Stimulated activated CD8-positive, alpha-beta memory T cell treated with anti-CD3 and anti-CD28 coated beads, Interleukin-7, amount 100 ng/mL, for 1 hour (primary cell): ENCODE measurements at places on chromosomes 2 and 18.

GRCh38 chr18:47263430-47264307 lies 12.2 kb upstream of the SKOR2 start:
- DNase-seq: no peak

GRCh38 chr2:175844169-175844568 lies 157.9 kb downstream of the LNPK start:
- DNase-seq: no peak

DNA sequence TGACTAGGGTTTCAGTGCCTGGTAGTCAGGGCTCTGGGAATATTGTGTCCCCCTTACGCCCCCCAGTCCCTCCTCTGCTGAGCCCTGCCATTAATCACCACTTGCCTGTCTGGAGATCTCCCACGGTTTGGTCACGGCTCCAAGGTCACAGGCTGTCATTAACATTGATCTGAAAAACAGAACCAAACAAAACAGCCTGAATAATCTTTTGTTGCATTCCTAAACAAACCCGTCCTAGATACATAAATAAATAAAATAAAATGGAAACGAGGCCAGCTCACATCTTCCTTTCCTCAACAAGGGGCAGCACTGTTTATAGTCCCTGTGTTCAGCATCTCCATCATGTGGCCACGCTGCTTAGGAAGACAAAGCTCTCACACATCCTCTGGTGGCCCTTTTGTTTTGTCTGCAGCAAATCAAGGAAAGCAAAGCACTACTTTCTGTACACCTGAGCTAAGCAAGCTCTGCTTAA lies 282.8 kb downstream of the AGPS start:
- DNase-seq: no peak

- no peak for DNase-seq
These were observed 93.0 kb upstream of the ID2 start for GRCh38 chr2:8588831-8589191.

DNA sequence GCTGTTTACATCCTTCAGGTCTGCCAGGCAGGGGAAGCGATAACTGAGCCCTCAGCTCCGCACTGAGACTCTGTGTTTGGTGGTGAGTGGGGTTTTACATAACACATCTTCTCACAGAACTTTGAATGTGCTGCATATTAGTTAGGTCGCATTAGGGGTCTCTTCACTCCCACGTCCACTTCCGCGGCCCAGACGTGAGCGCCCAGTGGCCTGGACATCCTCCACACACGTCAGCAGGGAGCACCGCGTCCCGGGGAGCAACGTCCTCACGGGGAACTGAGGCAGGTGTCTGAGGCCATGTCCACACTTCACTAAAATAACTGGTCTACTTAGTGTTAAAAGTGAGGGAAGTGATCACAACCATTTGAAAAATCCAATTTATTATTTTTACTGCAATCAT lies 100.4 kb upstream of the SATB2 start:
- DNase-seq: no peak

DNA sequence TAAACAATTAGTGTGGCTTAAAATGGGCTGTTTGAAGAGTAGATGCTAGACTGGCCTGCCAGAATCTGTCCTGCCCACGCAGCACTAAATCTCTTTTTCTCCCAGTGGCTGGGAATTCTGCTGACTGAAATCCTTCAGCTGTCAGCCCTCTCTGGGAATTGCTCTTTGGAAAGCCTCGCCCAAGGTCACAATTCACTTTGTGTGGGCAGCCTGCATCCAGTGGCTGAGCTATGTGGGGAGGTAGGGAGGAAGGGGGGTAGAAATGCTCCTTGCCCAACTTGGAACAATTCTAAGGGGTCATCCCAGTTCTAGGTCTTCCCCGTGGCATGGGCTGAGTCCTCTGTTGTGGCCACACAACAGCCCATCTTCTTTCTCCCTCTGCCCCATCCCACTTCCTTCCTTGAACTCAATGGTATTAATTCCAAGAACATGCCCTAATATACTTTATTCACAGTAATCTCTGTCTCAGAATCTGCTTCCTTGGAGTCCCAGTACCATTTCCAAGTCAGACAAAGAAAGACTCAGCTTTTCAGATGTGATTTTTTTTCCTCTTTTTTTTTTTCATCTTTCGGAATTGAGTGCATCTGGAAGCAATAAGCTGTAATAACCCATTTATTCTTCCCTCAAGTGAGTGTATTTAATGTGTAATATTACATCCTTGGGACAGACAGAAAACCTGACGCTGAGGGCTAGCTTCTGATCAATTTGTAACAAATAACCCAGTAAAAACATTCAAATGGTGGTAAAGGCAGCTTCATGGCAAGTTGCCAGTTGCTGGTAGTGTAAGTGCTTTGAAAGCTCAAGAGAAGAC lies 189.4 kb downstream of the GPD2 start:
- DNase-seq: no peak

DNA sequence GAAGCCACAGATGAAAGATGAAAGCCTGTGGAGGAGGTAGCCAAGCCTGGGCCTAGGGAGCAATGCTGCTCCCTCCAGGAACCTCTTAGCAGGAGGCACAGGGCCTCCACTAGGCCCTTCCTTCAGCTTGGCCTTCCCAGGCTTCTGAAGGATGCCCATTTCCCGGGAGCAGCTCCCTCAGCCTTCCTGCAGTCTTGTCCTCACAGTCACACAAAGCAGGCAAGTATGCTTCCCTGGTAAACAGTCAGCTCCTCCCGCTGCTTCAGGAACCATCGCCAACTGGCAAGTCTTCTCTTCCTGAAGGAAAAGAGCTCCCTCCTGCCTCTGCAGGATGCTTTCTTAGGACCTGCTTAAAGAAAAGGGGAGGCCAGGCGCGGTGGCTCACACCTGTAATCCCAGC lies 53.2 kb downstream of the SMAD7 start:
- no peak for DNase-seq

GRCh38 chr2:20443276-20443920 lies 3.5 kb upstream of the RHOB start:
- DNase-seq: no peak

GRCh38 chr18:12347895-12348294 lies 29.1 kb downstream of the AFG3L2 start:
- DNase-seq: no peak

- no peak for DNase-seq
These were observed 129.8 kb downstream of the MYO3B start for GRCh38 chr2:170307555-170308351.

DNA sequence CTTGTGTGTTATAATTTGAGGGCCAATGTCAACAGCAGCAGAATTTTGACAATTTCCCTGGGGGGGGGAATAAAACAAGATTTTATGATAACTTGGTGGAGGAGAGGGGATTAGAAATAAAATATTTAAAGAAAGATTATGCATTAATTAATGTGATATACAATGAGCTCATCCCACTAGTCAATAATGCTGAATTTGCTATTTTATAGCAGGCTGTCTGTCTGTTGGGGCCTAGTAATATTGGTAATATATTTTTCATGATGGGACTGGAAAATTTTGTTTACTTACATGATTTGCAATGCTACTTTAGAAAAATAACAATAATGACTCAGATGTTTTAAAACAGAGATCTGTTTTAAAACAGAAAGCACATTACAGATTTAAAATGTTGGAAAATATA lies 118.0 kb downstream of the RNF152 start:
- no peak for DNase-seq

GRCh38 chr18:47781561-47781960 lies 148.9 kb downstream of the SMAD2 start:
- DNase-seq: no peak

GRCh38 chr2:7719876-7720275 lies 802.7 kb downstream of the RNF144A start:
- DNase-seq: no peak

DNA sequence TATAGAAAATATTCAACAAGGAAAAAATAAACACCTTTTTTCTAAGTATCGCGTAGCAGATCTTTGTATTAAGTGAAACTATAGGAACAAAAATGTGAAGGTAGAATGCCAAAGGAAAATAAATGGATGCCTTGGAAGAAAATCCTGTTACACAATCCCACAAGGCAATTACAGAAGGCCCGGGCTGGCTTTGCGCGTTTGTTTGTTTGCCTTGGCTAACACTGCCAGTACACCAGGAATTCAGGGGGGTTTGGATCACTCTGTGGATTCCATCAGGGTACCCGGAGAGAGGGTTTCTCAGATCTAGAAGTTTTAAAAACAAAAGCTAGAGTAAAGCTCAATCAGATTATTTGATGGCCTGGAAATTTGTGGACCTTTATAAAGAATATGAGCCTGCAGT lies 478.3 kb downstream of the FBXO15 start:
- DNase-seq: no peak

- DNase-seq: no peak
These were observed 132.4 kb downstream of the MYCN start for GRCh38 chr2:16072638-16073290.

DNA sequence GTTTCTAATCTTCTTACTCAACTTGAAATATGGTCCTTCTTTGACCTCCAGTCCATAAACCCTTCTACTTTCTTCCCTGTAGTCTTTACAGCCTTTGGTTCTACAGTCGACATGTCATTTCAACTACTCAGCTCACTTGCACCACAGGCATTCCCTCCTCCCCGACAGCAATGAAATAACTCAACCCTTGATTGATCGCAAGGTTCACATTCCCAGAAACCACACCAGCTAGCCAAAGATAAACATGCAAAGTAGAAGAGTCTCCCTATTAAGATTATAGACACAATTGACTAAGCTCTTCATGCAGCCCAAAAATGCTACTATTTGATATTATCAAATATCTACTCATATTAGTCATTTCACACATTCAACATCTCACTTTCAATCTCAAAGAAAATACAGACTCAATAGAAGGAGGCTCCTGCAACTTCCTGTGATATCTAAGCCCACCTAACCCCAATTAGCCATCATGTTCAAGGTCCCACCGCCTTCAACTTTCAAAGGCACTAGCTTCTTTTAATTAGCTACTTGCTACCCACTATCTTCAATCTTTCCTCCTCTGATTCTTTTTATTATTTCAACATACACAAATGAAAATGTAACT lies 50.8 kb downstream of the RTTN start:
- DNase-seq: no peak

DNA sequence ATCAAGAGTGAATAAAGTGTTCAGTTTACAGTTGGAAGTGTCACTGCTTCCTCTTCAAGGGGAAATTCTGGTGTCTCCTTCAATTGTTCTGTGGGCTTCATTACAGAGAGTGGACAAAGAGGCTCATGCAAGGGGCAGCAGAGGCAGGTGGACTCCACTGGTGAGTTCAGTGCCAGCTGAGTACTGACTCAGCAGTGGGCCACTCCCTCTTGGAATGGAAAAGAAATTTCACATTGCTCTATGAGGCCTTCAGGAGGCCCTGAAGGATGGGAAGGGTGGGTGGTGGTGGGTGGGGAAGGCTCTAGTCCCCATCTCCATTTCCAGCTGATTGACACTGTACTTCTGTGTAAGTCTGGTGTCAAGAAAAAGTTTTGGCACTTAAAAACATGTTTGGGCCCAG lies 66.4 kb downstream of the PRELID3A start:
- no peak for DNase-seq

DNA sequence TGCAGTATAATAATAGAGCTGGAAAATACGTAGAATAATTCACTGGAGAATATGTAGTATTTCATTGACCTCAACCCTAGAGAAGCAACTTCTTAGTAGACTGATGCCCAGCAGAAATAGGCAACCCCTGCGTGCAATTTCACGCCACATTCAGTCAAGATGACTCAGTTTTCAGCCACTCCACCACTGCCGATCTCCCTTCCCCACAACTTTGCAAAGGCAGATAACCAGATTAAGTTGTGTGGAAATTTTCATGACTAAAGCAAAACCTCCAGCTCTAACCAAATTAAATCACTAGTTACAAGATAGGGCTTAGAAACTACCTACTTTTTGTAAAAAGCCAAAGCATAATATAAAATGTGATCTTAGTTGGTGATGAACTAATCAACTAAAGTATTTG lies 63.3 kb upstream of the STK17B start:
- DNase-seq: peak; percentile 21

DNA sequence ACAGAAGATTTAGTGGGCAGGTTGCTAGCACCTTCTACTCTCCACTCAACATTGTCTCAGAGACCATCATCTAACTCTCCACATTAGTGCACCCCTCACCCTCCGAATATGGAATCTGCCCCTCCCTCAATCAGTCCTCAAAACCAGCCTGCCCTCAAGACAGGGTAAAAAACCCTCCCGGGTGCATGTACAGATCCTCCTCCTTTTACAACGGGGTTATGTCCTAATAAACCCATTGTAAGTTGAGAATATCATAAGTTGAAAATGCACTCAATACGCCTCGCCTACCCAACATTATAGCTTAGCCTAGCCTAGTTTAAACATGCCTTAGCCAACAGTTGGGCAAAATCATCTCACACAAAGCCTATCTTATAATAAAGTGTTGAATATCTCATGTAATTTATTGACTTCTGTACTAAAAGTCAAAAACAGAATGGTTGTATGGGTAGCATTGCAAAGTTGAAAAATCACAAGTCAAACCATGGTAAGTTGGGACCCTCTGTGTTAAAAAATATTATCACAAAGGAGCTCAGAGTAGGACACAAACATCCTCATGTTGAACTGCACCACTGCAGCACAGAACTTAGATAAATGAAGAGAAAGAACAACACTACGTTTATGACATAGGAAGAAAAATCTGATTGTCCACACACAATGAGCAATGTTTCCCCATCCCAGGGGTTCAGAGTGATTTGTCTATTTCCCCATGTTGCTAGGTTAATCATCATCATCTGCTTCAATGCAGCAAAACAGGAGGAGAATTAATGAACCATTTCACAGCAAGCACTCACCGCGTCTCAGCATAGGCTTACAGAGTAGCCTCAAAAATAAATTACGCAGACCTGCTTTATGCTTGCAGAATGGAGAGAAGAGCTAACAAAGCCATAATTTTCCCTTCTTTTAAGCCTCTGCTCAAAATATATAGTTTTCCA lies 184.1 kb upstream of the ARL4C start:
- no peak for DNase-seq

GRCh38 chr2:20224164-20224715 lies 690 bp downstream of the SDC1 start:
- DNase-seq: no peak

DNA sequence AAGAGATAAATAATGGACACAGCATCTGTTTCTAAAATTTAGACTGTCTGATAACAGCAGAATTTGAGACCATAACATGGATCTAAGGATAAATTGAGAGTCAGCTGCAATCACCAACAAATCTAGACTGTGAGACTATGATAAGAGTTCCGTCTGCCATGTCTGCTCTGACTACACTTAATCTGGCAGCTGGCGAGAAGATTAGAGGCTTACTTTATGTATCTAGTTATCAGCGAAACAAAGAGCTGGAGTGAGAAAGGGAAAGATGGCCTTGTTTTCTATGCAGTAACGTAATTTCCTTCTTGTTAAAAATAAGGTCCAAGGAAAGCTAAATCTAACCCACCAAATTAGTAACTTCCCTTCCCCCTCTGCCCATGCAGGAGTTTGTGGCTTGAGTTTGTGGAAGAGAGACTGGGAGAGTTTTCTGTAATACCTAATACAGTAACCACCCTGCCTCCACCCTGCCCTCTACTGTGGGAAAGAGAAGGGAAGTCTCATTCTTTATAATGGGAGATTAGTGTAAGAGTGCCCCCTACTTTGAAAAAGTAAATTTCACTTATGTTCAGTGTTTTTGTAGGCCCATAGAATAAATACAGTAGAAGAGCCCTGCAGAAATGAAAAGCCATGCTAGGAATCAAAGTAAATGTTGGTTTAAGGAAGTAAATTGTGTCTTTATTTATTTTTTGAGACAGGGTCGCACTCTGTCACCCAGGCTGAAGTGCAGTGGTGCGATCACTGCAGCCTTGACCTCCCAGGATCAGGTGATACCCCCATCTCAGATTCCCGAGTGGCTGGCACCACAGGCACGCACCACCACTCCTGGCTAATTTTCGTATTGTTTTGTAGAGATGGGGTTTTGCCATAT lies 27.5 kb downstream of the EML4 start:
- DNase-seq: no peak

- no peak for DNase-seq
These were observed 27.5 kb downstream of the CNRIP1 start for GRCh38 chr2:68292108-68292710.

GRCh38 chr2:8209494-8209893 lies 472.4 kb upstream of the ID2 start:
- no peak for DNase-seq
